ENCODE measurements at places on chromosomes 11 and 22.

- DNase-seq, result no peak
These were observed 38.7 kb downstream of the TMEM45B start for GRCh38 chr11:129854232-129854805.

- DNase-seq, result no peak
These were observed 37.6 kb downstream of the RAB30 start for GRCh38 chr11:83033972-83034672.

DNA sequence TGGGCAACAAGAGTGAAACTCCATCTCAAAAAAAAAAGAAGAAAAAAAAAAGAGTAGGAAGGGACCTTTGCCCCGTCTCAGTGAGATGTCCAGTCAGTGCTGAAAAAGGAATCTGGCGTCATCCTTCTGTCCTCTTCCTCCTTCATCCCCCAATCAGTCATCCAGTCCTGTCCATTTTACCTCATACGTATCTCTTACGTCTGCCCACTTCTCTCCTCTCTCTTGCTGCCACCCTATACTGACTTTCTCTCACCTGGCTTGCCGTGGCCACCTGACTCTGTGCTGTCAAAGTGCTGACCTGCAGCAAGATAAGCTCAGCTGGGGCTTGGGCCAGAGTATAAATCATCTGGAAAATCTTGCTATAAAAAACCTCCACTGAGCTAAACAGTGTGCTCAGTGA, 13.6 kb downstream of the SEPTIN3 start:
- DNase-seq, result no peak

DNA sequence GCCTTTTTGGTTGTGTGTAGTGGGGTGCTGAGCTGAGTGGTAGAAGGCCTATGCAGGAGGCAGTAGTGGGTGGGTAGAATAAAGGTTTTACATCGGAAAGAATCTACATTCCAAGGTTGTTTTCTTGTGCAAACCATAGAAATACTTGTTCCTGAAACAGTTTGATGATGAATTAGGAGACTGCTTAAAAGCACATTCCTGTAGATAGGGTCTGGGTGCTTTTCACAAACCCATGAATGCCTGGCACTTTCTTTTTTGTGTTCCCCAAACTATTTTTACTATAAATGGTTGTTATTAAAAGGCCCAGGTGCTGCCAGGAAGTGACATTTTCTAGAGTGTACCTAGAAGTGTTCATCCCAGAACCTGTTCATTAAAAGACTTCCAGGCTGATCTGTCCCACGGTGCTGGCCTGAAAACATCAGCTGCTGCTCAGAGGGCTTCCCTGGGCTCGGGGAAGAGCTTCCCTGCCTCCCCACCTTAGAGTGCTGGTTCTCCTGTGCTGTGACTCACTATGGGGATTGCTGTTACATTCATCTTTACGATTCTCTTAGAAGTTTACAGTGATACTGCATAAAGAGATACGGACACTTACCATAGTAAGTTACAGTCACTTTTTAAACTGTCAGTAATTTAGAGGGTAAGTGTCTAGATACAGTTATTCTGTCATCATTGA, 27.9 kb downstream of the PPFIA1 start:
- no peak for DNase-seq

DNA sequence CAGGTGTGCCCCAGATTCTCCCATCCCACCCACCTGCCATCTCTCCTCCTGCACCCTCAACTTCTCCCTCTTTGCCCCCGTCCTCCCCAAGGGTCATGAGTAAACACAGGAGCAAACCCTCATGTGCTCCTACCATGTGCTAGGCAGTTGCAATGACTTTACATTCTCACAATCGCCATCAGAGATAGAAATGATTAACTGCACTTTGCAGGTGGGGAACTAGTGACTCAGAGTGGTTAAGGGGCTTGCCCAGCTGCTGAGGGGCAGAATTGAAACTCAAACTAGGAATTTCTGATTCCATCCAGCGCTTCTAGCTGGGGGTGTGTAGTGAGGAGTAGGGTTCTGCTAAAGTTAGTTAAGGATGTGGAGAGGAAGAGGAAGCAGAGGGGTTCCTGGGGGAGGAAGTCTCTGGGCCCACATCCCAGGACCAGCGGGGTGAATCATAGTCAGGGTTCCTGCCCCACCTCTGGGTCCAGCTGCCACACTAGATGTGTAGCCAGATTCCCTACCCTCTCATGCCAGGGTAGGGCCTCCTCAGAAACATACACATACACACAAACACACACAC, 16.0 kb upstream of the PRG2 start:
- no peak for DNase-seq

DNA sequence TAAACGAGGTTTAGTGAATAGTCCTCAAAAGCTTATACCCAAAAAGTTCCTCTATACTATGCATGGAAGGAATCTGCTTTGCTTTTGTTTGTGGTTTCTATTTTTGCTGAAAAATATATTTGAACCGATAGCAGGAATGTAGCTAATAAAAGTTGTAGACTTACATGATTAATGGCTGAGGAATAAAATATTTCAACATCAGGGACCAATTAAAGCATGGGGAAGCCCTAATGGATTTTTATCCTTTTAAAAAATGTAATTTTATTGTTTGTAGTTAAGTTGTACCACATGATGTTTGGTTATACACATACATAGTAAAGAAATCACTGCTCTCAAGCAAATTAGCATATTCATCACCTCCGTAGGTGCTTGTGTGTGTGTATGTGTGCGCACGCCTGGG, 295.3 kb upstream of the CNTN5 start:
- DNase-seq, result no peak

DNA sequence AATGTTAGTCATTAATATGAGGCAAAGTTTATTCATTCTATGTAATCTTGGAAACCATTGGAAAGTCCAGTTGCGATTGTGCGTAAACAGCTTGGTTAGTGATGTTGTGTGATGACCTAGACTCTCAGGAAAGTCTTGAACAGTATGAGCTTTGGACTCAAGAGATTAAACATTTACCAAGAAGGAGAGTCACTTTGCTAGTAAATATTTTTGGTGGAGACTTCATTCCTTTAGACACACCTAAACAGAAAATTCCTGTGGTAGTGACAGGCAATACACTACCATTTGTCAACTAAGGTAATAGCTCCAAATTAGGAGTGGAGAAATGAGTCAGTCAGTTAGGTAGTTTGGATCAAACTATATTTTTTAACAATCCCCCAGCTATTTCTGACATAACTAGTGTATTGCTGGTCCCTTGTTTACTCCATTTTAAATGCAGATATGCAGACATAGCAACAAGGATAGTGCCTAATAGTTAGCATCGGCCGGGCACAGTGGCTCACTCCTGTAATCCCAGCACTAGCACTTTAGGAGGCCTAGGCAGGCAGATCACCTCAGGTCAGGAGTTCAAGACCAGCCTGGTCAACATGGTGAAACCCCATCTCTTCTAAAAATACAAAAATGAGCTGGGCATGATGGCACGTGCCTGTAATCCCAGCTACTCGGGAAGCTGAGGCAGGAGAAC, 89.3 kb downstream of the ARHGAP42 start:
- no peak for DNase-seq

- DNase-seq, result no peak
These were observed 2.1 kb upstream of the TMPRSS4 start for GRCh38 chr11:118074785-118075184.

- DNase-seq, result no peak
These were observed 69.1 kb downstream of the SMCO4 start for GRCh38 chr11:93474123-93474522.

DNA sequence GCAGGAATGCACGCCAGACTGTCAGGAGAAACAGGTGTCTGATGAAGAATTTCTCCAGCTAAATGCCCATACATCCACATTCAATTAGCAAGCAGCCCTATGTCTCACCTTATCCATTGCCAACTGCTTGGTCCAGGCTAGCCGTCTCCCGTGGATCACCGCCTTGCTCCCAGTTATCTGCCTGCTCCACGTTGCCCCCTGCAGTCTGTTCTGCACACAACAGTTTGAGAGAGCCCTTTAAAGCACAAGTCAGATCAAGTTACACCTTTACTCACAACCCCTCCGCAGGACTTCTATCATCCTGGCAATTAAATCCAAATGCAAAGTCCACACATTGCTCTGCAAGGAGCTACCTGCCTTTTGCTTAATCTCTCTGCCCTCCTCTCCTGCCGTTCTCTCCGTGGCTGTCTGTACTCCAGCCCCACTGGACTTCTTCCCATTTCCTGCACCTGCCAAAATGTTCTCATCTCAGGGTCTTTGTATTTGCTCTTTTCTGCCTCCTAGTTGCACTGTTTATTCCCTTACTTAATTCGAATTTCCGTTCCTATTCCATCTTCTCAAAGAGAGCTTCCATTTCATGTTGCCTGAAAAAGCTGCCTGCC, 185.3 kb upstream of the LARGE1 start:
- no peak for DNase-seq

DNA sequence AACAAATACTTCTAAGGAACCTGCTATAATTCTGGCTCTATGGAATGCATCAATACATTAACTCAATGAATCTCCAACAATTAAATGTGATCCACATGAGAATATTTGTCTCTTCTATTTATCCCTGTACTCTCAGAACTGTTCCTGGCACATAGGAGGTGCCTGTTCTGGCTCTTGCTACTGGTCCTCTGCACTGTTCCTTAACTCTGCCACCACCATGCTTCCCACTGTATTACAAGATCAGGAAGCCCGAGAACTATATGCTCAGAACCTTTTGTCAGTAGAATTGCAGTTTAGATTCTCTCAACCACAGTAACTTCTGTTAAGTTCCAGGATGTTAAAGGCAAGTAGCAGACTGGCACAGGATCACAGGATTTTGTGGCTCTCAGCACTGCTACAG, 376.3 kb upstream of the CCDC90B start:
- DNase-seq, result no peak

DNA sequence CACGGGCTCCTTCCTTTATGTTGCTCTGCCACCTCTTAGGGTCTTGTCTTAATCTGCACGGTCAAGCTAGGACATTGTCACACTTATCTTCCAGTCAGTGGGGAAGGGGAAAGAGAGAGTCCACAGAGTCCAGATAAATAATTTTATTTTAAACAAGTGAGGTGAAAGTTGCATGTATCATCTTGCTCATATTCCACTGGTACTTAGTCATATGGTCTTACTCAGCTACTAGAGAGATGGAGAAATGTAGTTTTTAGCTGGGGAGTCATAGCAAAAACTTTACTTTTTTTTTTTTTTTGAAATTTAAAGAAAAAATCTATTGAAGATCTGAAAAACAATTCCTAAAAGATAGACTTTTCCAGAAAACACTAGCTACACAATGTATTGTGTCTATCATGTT, 29.0 kb downstream of the PDE3B start:
- DNase-seq, result no peak

GRCh38 chr11:1560002-1560648, 11.9 kb downstream of the DUSP8 start:
- no peak for DNase-seq

DNA sequence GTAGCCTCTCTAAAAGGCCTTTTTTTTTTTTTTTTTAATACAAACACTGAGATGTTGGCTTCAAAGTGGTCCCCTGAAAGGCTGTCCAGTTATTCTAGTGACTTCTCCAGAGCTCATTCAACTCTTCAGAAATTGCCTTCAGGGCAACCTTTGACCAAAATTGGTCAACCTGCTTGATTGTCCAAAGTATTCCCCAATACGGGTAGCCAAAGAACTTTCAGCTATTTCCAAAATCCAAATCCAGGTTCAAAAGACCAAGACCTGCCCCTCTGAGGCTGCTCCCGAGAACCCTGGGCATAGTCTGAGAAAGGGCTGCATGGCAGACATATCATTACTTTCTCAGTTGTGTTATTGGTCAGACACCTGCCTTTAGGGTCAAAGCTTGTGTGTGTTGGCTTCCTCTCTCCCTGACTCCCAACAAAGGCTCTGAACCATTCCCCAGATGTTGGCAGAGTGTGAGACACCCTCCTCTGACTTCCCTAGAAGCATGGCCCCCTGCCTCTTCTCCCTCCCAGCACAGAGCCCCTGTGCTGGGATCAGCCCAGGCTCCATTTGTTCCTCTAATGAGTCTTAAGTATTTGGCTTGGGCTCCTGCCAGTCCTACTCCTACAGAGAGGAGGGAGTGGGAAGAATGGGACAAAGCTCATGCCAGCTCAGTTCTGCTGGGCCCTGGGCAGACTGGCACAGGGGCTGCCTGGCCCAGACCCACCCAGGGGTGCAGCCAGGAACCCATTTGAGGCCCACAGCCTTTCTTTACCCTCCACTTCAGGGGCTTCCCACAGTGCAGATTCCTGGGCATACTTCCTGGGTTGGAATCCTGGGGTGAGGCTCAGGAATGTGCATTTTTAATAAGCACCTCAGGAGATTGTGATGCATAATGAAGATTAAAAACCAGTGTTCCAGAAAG, 30.3 kb downstream of the TNKS1BP1 start:
- no peak for DNase-seq

DNA sequence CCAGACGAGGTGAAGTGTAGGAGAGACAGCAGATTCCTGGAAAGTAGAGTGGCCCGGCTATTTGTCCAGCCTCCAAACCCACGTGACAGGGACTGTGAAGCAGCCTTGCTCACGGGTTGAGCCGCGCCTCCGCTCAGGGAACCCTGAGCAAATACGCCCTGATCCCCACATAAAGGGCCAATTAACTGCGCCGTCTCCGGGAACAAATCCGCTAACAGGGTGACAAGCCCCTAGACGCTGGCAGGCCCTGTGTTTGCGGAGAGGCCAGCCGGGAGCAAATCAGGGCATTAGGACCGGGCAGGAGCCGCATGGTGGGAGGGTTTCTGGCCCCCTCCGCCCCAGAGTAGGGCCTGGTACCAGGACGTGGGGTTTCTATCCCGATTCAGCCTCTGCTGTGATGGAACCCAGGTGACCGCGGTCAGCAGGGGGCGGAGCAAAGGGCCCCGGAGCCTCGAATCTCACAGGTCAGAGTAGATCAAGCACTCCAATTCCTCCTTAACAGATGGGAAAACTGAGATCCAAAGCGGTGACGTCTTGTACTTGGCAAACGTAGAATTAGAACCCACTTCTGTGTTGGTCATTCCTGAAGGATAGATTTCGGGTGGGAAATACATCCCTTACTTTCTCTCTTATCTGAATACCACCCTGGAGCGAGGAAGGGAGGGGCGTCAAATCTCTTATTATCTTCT, 2.0 kb upstream of the ROBO3 start:
- no peak for DNase-seq

DNA sequence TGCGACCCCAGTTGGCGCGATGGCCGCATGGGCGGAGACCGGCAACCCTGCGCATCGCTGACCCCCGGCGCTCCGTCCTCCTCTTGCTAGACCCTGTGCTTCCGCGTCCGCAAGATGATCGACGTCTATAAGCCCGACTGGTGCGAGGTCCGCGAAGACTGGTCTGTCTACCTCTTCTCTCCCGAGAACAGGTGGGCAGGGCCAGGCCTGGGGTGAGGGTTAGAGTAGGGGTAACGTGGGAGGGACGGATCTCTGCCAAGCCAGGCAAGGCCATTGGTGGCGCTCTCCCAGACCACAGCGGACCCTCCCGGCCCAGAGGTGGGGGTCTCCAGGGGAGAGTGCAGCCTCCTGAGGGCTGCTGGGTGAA, 92.1 kb downstream of the CACNA1I start:
- no peak for DNase-seq

DNA sequence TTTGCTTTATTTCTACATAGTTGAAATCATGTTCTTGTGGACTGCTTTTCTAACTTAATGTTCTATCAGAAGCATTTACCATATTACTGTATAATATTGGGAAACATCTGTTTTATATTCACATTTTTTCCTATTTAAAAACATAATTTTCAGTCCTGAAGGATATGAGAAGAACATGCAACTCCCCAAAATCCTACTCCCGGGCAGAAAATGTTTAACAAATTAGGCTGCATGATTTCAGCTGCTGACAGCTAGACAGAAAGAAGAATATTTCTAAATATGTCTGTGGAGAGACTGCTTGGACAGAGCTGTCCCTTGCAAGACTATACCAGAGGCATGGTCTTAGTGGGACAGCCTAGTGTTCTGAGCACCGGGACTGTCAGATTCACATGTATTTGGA, 15.7 kb upstream of the AMPD3 start:
- no peak for DNase-seq

GRCh38 chr22:36471341-36471821, 10.1 kb downstream of the TXN2 start:
- no peak for DNase-seq

Measured in effector memory CD4-positive, alpha-beta T cell (primary cell).